IMR-90 (cell line): ENCODE measurements at places on chromosomes 7 and 10.

DNA sequence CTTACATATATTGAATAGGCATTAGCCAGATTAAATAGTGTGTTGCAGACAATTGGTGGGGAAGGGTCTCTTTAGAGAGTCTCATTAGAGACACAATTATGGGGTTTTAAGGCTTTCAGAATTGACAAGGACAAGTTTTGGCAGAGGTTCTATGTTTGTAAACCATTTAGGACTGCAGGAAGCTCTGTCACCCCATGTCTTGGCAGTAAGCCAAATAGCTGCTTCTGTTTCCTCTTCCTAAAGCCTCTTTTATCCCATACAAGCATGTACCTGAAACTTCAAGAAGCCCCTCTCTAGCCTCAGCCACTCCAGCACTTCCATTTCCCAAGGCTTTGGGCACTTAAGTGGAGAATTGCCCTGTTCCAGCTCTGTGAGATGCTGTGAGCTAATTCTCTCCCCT is 21.8 kb upstream of the LRRC4 start:
- DNase-seq, result peak; percentile 49

DNA sequence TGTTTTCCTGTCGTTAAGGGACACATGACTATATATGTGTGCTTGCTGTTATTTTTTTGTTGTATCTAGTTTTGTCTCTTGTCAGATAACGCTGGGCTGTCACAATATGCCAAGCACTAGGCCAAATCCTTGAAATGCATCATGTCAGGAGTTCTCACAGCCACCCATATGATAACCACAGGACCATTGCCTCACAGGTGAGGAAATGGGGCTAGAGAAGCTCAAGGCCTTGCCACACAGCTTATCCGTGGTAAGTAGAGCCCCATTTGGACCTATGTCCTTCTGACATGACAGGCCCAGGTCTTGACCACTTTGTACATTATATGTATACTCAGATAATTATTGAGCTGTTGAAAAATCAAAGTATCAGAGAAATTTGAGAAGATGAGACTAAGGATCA is 42.0 kb upstream of the TARP start:
- DNase-seq, result no peak

GRCh38 chr10:44874166-44874565 is 37.0 kb upstream of the TMEM72 start:
- no peak for DNase-seq

DNA sequence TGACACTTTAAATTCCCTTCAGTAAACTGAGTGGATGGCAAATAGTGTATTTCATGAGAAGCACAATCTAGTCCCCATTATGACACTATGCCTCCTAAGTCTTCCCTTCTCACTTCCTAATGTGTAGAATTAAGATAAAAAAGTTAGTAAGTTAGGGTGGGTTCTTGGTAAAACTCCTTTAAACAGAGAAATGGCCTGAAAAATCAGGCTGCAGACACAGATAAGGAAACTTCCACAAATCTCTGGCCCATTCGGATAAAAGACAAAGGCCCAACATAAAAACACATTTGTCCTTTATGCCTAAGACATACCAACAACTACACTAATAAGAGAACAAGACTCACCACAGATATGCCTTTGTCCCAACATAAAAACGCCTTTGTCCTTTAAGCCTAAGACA is 21.5 kb downstream of the AKR1C8 start:
- DNase-seq, result no peak

- peak; percentile 71 for DNase-seq
Measured at GRCh38 chr10:110600487-110601101, 33.1 kb downstream of the SMC3 start.

DNA sequence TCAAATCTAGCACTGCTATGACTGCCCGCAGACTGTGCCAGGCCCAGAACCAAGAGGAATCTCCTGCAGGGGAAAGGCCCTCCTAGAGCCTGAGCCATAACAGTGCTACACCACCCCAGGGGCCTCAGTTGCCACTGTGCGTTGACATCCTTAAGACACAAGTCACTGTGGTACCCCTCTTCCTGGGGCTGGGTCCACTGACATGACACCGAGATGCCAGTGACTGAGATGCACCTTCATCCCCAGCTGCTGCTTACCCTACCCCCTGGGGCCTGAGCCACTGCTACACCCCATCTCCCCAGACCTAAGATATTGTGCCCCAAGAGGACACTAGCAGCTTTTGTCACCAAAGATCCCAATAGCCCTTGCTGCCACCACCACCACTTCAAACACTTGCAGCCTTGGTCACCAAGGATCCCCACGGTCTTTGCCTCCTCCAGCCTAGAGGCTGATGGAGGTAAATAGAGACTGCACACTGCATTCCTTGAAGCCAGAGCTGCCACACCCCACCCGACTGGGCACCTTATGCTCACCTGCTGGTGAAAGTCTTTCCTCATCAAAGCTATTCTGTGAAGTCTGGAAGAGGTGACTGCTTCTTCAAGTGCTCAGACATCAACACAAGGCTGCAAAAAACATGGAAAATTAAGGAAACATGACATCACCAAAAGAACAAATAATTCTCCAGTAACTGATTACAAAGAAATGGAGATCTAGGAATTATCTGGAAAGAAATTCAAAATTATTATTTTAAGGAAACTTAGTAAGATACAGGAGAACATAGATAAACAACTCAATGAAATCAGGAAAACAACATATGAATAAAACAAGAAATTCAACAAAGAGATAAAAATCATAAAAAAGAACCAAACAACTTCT is 40.4 kb upstream of the SHH start:
- DNase-seq, result no peak

DNA sequence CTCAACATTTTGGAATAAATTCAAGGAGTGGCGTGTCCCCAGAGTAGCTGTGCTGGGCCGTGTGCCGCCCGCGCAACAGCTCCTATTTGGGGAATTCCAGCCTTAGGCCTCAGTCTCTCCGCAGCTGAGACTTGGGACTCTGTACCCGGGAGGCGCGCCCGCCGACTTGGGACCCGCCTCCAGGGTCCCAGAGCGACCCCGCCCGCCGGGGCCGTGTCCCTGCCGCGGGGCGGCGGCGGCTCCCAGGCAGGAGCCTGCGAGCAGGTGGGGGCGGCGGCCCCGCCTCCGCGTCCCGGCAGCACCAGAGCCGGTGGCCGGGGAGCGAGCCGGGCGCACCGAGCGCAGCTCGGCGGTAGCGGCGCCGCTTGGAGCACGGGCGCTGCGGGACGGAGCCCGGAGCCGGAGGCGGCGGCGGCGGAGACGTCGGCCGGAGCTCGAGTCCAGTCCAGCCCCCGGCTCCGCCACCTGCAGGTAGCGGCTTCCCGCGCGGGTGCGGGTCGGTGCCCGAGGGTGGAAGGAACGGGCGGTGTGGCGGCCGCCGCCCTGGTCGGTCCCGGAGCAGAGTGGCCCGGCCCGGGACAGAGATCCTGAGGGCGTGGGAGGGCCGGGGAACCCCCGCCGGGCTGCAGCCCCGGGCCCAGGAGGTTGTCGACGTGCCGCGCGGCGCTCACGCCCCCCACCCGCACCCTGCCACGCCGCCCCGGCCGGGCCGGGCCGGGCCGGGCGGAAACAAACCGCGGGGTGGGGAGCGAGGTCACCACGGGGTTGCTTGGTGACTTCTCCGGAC is at the start of gene WIPF3:
WIPF3 (plus strand) TSS at position 301 of the 787 bp plus-strand sequence. CDS start 28,217 bp downstream, outside the sequence.
- DNase-seq, result no peak

- peak; percentile 97 for DNase-seq
Measured at GRCh38 chr7:133053321-133053891, 28.5 kb downstream of the CHCHD3 start.

DNA sequence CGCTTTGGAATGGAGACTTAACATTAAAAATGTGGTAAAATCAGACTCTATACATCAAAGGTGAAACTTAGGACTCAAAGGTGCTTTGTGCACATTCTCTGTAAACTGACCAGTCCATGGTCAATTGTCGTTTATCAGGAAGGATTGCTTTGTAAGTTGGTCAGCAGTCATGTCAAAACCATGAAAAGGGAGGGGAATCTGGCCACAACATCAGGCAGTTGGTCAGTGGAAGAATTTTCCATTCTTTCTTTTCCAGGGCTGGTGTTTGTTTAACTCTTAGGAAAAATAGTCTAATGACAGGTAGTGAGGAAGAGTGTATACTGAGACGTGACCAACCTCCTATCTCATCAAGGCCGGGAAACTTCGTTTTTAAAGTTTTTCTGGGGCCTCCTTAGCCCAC is 226.5 kb downstream of the ADK start:
- DNase-seq, result no peak

DNA sequence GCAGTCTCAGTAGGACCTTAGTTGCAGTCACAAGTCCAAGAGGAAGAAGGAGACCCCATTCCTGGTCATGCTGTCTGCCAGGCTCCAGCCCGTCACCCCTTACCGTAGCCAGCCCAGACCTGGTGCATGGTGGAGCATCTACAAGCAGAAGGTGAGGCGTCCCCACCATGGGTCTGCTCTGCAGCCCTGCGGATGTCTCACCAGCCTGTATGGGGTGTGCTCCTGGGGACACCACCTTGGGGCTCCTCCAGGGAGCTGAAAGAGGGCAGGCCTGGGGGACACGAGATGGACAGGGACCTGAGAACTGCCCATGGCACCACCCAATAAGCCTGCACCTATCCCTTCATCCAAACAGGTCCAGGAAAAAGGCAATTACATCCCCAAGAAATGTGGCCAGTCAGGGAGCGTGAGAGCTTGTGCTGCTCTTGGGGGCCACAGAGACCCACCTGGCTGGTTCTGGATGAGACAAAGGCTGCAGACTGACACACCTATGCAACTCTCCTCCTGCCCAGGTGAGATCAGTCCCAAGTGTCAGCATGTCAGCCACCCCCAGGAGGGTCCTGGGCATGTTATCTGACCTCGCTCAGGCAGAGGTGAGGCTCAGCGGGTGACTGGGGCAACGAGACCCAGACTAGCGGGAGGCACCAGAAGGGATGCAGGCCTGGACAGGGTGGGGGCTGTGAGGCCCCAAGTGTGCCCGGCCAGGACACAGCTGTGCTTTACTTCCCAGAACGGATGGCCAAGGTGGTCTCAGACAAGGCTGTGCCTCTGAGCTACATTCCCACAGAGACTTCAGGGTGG is 84.5 kb upstream of the RET start:
- no peak for DNase-seq

DNA sequence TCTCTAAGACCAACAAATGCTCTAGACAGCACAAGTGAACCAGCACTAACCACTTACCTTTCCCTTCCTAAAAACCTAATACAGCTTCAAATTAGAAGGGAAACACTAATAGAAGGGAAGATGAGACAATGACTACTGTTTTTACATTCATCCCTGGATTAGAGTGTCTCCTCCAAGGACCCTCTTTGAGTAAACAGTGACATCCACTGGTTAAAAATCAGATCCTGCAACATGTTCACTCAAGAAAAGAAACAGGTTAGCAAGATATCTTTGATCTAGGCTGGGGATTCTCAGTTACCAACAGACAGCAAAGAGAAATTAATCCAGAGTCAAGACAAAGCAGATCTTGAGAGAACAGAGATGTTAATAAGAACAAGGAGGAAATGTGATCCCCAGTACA is 177.7 kb upstream of the GHITM start:
- DNase-seq, result no peak

DNA sequence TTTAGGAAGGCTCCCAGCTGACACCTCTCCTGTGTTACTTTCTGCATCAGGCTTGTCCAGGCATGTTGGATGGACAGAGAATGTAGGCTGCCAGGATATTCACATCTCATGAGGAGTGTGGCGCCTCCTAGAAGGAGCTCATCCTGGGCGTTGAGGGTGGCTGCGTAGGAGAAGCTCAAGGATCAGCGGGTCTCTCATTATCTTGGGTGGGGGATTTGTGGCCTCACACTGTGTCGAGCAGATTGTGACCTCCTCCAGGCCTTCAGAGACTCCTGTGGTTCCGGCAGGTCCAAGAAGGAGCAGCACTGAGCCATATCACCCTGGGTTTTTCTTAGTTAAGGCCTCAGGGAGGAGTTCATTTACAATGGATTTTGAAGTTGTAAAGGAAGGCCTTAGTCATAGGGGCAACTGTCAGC is 8.7 kb upstream of the COBL start:
- DNase-seq, result no peak

- peak; percentile 73 for DNase-seq
Measured at GRCh38 chr7:2800931-2801688, 43.0 kb downstream of the GNA12 start.

- no peak for DNase-seq
Measured at GRCh38 chr10:70106958-70107791, 25.4 kb downstream of the AIFM2 start.

GRCh38 chr7:651032-651728 is 75.3 kb upstream of the DNAAF5 start:
- DNase-seq, result no peak

- peak; percentile 21 for DNase-seq
Measured at GRCh38 chr10:35216303-35216905, 89.8 kb downstream of the CREM start.

DNA sequence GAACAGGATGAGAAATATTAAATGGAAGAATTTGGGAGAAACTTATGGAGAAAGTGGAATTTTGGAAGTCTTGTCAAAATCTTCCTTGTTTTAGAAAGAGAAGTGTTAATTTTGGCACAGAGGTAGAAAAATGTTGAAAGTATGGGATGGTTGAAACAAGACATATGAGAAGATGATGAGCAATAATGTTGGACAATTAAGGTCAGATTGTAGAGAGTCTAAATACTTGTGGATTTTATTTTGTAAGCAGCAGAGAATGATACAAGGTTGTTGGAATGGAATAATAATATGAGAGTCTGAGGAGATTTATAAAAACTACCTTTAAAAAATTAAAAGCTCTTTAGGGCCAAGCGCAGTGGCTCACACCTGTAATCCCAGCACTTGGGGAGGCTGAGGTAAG is 34.6 kb downstream of the PHTF2 start:
- peak; percentile 23 for DNase-seq

DNA sequence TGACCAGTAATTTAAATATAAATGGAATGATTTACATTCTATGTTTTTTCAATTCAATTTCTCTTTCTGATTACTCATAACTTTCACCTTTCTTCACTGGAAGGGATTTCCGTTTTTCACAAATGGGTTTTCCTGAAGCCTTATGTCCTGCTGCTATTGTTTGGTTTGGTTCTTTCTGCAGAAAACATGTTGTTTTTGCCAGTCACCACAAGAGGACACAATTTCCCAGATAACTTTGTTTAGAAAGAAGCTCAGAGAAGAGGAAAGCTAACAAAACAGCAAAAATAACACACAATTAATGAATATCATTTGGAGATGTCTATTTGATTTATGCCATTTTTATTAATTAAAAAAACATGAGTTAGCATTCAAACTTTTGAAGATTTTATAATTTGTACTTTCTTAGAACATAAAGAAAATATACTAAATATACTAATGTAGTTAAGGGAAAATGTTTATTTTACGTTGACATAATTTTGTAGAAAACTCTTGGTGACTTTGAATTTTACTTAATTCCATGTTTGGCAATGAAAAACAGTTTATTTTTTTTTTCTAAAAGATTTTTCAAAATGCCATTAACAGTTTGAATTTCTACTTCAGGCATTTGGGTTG is 4.6 kb upstream of the TWIST1 start:
- DNase-seq, result peak; percentile 72
